Placental pericyte (primary cell): ENCODE measurements at places on chromosomes 2 and 18. TPM values are rescaled to one million over a fixed set of nuclear protein-coding genes. Genes with fewer than 3 reads are reported as not detected.

The CXCR1 gene
- total RNA-seq: not detected in 2 replicates

The RAB31 gene
- total RNA-seq: 79.9 and 106 TPM in 2 replicates

The SCN1A gene
- not detected in 2 replicates for total RNA-seq

The TP53I3 gene
- 25.8 and 58.6 TPM in 2 replicates for total RNA-seq

The RAMP1 gene
- total RNA-seq: 1.5 and 13.2 TPM in 2 replicates

The DLX2 gene
- total RNA-seq: 0.29 TPM in 1 of 2 replicates, not detected in the other

The RNU2-63P gene
- not detected in 2 replicates for total RNA-seq

The ALPG gene
- total RNA-seq: not detected in 2 replicates

The ARL6IP6 gene
- 26.7 and 40.2 TPM in 2 replicates for total RNA-seq

The ARPC2 gene
- 428 and 639 TPM in 2 replicates for total RNA-seq

The FBXO36 gene
- 5.0 and 6.6 TPM in 2 replicates for total RNA-seq

The VWA3B gene
- not detected in 2 replicates for total RNA-seq

The ADCY3 gene
- 57.6 and 60.0 TPM in 2 replicates for total RNA-seq

The THAP4 gene
- 50.8 and 62.6 TPM in 2 replicates for total RNA-seq

The MSTN gene
- not detected in 2 replicates for total RNA-seq

The GFPT1 gene
- 69.4 and 152 TPM in 2 replicates for total RNA-seq

The ATOH8 gene
- 3.6 and 10.9 TPM in 2 replicates for total RNA-seq

The RNF152 gene
- total RNA-seq: 18.2 and 127 TPM in 2 replicates

The CERS6 gene
- total RNA-seq: 1.8 and 9.9 TPM in 2 replicates

The ING5 gene
- total RNA-seq: 12.7 and 18.8 TPM in 2 replicates

The IFT172 gene
- 14.2 and 18.5 TPM in 2 replicates for total RNA-seq

The SERPINB11 gene
- total RNA-seq: not detected in 2 replicates

The GPR45 gene
- 0.22 TPM in 1 of 2 replicates, not detected in the other for total RNA-seq

The SNX17 gene
- total RNA-seq: 141 and 166 TPM in 2 replicates

The MAIP1 gene
- 13.1 and 23.8 TPM in 2 replicates for total RNA-seq

The MC2R gene
- total RNA-seq: not detected in 2 replicates

The CMPK2 gene
- 0.22 and 5.0 TPM in 2 replicates for total RNA-seq

The RIT2 gene
- not detected in 2 replicates for total RNA-seq

The CNTNAP5 gene
- not detected in 2 replicates for total RNA-seq

The STARD6 gene
- total RNA-seq: not detected in 2 replicates

The KCNE4 gene
- total RNA-seq: 2.4 and 3.1 TPM in 2 replicates
